ENCODE measurements at places on chromosomes 7 and 10.

DNA sequence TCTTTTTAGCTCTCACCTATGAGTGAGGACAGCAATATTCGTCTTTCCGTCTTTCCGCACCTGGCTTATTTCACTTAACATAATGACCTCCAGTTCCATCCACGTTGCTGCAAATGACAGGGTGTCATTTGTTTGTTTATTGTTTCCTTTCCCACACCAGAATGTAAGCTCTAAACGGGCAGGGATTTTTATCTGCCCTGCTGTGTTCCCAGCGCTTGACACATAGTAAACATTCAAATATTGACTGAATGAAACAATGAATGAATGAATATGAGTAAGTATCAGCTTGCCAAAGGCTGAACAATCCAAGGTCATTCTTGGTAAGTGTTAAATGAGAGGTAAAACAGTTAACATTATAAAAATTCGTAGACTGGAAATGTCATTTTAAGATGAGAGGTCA is 12.8 kb downstream of the SH3PXD2A start:
- DNase-seq: no peak

DNA sequence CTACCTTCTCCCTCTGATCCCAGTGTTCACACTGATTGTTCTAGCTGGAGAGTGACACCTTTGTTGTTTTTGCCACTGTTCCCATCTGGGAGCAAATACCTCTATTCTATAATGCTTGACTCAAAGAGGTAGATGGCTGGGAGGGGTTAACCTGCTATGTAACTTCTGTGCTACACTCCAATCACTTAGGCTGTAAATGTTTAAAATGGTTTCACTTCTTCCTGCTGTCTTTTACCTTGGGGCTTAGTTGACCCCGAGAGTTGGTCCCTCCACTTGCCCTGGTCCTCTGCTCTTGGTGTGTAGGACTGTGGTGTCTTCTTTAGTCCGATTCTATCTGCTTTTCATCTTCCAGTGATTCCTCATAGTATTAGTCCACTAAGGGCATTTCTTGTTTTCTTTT is 22.3 kb downstream of the KLHDC10 start:
- no peak for DNase-seq

GRCh38 chr10:18505456-18506118 is 145.8 kb downstream of the NSUN6 start:
- DNase-seq: peak; percentile 25

DNA sequence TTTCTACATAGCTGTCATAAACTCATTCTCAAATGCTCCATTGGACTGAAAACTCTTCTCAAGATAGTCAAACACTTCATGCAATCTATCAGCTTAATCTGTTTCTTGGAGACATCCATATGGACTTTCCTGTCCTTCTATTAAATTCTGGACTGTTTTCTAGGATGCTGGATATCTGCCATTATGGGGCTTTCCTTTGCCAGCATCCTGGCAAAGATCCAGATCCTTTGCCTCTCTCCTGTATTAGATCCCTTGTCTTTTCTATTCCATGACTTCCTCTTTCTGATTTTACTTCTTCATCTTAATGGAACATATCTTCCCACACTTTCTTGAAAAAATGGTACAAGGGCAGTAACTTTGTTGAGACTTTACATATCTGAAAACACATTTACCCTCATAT is 35.9 kb upstream of the SKAP2 start:
- no peak for DNase-seq

DNA sequence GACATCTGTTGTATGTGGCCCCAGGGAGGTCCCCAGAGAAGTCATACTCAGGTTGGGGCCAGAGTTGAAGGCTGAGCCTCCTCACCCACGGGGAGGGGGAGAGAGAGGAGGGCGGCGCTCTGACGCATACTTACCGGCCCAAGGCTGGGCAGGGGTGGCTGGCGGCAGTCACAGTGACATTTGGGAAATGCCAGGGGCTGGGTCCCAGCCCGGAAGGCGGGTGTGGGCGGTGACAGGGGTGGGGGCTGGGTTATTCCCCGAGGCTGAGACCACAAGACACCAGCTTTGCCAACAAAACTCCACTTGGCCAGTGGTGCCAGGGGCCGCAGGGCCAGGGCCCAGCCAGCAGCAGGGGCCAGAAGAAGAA is 41.1 kb downstream of the RASGEF1A start:
- DNase-seq: no peak

DNA sequence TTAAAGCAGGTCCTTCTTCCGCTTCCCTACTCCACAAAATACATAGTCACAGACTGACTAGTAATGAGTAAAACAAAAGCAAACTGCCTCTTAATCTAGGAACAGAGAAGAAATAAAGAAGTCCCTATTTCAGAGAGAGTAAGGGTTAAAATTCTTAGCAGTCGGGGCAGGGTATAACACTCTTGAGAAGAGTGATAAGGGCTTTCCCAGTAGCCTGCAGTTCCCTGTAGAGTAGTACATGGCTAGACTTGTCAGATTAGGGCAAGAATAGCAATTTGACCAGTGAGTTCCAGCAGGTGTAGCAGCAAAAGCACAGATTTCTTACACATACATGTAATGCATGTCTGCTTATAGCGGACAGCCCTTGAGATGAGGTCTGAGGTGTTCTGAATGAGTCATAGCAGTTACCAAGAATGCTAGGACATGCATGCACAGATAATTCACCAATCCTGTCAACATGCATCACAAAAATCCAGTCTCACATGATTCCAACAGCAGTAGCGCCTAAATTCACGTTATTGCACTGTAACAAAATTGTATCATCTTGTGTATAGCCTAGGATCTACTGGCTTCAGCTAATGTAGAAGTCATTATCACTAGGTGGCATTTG is 40.7 kb downstream of the BTRC start:
- peak; percentile 25 for DNase-seq

- no peak for DNase-seq
Measured at GRCh38 chr10:110548002-110548401, 19.5 kb upstream of the SMC3 start.

DNA sequence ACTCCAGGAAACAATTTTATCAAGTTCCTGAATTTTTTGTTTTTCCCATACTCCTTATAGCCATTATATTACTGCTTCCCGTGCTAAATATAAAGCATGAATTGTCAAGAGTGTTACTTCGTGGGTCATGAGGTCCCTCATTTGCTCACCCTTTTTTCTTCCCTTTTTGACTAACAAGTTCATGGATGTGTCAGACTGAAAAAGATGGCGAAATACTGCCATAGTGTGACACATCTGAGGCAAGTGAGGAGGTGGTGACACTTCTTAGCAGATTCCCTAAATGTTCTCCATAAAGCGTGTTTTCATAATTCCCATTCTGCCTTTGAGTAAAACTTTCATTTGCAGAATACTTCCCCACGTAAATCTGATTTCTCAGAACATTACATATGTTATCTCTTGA is 269.6 kb upstream of the FZD1 start:
- no peak for DNase-seq

- DNase-seq: peak; percentile 81
Measured at GRCh38 chr7:25240340-25240739, 12.1 kb upstream of the NPVF start.

- peak; percentile 34 for DNase-seq
Measured at GRCh38 chr7:368651-369475, 78.9 kb downstream of the FOXL3 start.

- DNase-seq: no peak
Measured at GRCh38 chr10:113411456-113411855, 141.4 kb upstream of the HABP2 start.

DNA sequence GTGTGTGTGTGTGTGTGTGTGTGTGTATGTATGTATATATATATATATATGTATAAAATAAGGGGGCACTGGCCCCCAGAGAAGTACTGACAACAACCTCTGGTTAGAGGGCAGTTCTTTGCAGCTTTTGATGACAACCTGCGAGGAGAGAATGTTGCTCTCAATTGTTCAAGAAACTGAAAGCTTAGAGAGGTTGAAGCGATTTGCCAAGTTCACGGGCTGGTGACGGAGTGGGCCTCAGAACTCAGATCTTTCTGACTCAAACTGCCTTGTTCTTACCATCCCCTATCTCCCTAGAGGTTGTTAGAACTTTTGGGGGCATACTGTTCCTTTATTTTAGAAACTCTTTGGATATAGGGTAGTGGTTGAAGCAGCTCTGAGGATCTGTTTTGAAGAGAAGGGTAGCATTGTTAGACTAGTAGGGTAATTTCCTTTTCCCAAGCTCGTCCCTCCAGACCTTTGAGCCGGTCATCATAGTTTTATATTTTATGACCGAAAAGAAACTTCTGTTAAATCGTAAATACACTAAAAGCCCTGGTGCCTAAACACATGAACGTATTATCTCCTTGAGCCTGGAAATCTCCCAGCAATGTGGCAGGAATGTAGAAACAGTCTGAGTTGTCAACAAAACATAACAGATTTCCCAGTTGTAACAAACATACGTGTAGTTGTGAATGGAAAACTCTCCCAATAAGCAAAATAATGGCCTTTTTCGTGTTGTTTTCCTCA is 541.7 kb upstream of the GALNT17 start:
- no peak for DNase-seq

All from eye (tissue), 1 donor.